RWPE2 (cell line): ENCODE measurements at places on chromosomes 7 and 10.

GRCh38 chr10:125037145-125037877 is 95.4 kb downstream of the ZRANB1 start:
- DNase-seq: peak; percentile 87

- no peak for DNase-seq
These were observed 34.8 kb downstream of the KLF6 start for GRCh38 chr10:3750006-3750816.

DNA sequence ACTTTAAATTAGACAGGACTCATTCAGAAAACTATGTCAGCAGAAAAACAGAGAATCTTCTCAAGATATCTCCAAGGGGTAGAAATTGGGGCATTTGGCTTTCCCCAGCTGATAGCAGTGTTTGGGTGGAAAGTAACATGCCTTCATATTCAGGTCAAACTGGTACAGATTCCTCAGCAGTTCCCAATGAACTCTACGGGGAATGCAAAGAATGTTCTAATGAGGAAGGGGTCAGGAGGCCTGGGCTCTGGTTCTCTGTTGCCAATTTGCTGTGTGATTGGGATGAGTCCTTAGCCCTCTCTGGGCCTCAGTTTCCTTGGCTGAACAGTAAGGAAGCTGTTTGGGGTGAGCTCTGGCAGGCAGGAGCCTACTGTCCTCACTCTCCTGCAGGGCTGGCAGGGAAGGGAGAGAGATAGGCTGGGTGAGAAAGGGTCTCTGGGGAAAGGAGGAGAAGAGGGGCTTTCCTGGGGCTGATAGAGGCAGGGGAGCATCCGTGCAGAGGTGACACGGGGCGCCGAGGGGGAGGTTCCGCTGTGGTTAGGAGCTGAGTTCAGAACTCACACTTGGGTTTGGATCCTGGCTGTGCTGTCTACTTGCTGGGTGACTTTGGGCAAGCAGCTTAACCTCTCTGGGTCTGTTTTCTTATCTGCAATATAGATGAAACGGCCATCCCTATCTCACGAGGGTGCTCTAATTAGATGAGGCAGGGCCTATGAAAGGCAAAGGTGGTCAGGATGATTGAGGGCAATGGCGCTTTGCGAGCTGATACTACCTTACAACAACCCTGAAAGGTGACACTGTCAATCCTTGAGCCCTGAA is 45.1 kb downstream of the SPOCK2 start:
- no peak for DNase-seq

GRCh38 chr10:88091490-88092061 is 228.2 kb downstream of the PTEN start:
- DNase-seq: no peak

DNA sequence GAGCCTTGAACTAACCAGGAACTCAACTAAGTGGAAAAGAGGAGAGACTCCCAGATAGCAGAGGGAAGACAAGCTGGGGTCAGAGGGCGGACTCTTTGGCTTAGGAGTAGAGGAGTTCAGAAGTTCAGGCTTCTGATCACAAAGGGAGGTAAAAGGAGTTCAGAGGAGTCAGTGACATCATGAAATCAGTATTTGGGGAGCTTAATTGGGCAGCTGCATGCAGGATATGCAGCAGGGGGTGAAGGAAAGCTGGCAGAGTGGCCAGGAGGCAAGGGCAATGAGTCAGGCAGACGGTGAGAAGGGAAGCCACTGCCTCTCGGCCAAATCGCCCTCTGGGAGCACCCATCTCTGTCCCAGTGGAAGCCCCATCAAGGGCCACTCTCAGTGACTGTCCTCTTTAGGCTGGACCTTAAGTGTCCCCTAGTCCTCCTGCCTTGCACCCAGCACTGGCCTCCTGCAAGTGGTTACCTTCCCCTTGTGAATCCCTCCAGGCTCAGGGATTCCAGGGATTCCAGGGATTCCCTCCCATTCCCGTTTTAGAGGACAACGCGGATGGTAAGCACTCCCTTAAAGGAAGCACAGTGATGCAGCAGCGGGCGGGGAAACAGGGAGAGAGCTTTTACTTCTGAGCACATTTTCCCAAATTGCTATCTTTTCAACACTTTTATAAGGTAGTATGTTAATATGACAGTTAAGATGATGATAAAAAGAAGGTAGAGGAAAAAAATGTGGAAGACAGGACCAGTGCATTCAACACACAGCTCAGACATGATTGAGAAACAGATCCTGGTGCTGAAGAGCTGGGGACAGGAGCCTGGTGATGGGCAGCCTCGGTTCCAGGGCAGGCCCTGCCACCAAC is 72.6 kb downstream of the KCNMA1 start:
- no peak for DNase-seq

DNA sequence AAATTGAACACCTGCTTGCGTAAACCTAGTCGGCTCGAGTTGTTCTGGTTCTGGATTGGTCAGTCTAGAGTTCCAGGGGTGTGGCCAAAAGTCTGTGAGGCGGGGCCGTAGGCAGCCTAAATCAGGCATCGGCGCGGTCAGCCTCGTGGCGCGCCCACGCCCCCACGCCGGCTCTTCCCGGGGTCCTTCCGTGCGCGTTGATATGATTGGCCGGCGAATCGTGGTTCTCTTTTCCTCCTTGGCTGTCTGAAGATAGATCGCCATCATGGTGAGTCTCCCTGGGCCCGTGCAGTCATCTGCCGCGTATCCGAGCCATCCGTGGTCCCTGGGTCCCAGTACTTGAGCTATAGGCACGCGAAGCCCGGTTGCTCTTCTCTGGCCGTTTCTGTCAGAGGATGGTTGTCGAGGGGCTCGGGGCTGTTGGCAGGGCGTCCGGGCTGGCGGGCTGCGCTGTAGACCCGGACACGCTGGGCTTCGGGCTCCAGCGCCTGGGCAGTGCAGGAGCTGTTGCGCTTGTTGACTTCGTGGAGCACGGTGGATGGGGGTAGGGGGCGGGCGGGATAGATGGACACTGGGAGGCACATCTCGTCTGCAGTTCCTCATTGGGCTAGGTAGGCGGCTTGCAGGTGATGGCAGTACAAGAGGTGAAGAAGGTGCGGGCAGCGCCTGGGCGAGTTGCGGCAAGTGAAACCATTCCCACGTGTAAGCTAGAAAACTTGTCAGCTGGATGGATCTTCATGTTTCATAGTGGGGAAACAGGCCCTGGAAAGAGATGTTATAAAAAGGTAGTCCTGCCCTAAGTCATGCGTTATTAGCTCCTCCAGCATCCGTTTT is at the start of gene RPS24:
RPS24 (plus strand) TSS at position 227 of the 834 bp plus-strand sequence; CDS start at position 266, 39 bp downstream.
- peak; percentile 92 for DNase-seq

GRCh38 chr10:77618117-77618516 is 19.5 kb downstream of the KCNMA1 start:
- DNase-seq: no peak

DNA sequence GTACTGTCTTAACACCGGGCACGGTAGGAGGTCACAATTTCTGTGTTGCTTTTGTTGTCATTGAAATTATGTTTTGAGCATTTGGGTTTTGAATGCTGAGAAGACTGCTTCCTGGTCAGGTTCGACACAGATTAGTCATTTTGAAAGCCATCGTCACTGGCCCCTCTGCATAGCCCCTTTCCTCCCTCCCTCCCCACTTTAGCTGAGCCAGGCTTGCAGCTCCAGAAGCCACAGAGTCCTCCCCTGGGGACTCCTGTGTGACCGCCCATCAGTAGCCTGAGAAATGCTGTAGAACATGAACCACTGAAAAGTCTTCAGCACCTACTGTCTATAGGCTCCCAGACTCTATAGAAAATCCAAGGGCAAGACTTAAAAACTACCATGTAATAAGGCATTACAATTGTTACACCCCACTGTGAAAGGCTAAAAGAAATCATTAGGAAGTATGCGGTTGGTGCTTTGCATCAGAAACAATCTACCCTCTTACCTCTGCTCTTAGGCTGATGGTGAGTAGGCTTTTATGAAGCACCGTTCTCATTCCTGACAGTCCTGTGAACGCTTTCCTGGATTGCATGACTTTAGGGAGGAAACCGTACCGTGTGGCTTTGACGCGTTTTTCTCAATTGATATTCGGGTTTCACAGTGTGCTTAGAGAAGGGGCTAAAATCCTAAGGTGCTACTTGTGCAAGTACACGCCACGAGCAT is 24.8 kb downstream of the JCAD start:
- no peak for DNase-seq

- no peak for DNase-seq
These were observed 100.6 kb downstream of the DYNC2I1 start for GRCh38 chr7:158956805-158957509.

DNA sequence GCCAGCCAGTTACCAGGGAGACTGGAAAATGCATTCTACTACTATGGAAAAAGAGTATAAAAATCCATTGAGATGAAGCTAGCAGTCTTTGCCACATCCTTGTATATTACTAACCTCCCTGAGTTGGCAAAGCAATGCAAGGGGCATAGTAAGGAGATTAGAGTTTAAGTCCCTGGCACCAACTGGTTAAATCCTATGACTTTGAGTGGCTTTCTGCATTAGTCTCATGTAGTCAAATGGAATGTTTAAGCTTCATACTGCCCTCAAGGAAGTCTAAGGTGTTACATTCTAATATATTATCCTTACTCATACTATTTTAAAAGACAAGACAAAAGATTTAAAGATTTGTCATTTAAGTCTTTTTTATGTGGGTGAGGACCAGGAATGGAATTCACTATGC is 110.1 kb downstream of the INHBA start:
- DNase-seq: no peak

DNA sequence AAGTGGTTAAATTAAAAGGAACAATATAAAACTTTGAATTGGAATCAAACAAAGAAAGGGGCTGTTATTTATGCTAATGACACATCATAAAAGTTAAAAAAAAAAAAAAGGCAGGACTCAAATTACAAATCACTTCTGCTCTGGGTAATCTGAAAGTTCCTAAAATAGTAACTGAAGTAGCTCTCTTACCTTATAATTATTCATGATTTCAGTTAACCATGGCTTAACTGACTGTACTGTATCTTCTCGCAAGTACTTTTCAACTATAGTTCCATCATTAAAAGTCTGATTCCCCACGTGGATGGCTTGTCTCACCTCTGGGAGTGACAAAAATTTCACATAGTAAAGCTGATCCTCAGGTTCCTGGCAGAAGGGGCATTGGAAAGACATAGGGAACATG is 82.5 kb downstream of the CPVL start:
- no peak for DNase-seq

- no peak for DNase-seq
These were observed 101.1 kb downstream of the GPR85 start for GRCh38 chr7:112985377-112985987.

- no peak for DNase-seq
These were observed 66.1 kb downstream of the SHH start for GRCh38 chr7:155746188-155746587.
